Muscle of leg (tissue), 16 donors: ENCODE measurements at places on chromosomes 16 and 17.

DNA sequence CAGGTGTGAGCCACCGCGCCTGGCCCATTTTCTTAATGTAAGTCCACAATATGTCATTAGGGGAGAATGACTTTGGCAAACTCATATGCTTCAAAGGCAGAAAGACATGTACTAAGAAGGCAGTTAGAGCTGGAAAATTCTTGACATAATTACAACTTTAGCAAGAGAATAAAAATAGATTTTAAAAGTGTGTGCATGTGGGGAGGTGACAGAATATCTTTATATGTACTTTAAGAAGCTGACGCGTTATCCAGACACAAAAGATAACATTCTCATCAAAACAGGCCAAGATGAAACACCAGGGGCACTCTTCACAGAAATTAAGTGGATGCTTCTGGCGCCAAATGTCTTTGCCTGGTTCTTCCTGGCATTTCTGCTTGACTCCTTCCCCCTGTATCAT is 28.2 kb downstream of the GJC1 start:
- peaks cover 5% of the 10 kb centered on the region for H3K4me1 ChIP-seq
- no peak overlapping the region for H3K4me3 ChIP-seq
- peaks cover 46% of the 10 kb centered on the region for H3K36me3 ChIP-seq
- no peaks in the 10 kb centered on the region for H3K27me3 ChIP-seq

GRCh38 chr17:58506354-58507080 is 7.9 kb downstream of the MTMR4 start:
- H3K36me3 ChIP-seq = peaks cover 85% of the 10 kb centered on the region
- no peak for DNase-seq
- no peaks in the 10 kb centered on the region for H3K27me3 ChIP-seq
- no peak overlapping the region for H3K27ac ChIP-seq
- H3K4me3 ChIP-seq = no peak overlapping the region

GRCh38 chr16:89344458-89344834 is 126.9 kb downstream of the ZNF778 start:
- H3K4me3 ChIP-seq = no peak overlapping the region
- DNase-seq = no peak

DNA sequence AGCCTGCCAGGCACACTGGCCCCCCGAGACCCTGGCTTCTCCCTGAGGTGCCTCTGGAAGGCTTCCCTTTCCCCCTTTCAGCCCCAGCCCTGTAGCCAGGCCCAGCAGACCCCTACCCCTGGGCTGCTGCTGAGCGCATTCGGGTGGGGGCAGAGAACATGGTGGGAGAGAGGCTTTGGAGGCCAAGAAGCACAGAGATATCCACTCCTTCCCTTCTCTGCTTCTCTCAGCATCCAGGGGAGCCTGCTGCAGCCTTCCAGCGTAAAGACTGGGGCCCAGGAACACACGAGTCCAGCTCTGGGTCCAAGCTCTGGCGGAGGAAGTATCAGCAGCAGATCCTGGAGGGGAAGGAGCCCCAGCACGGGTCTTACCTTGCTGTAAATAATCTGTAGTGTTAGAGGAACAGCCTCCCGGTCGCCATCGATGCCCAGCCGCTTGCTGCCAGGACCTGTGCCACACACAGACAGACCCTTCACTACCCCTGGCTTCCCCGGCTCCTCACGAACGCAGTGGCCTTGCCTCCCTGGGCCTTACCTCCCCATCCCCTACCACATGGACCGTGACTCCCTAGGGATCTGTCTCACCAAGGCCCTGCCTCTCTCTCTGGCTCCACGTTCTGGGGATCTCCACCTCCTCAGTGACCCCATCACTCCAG is 17.0 kb upstream of the PIK3R6 start:
- H3K4me1 ChIP-seq = peaks cover 8% of the 10 kb centered on the region
- H3K36me3 ChIP-seq = no peaks in the 10 kb centered on the region
- DNase-seq = no peak
- no peak overlapping the region for H3K4me3 ChIP-seq
- no peak overlapping the region for H3K27ac ChIP-seq
- no peaks in the 10 kb centered on the region for H3K27me3 ChIP-seq

- DNase-seq = no peak
- no peak overlapping the region for H3K4me3 ChIP-seq
- no peaks in the 10 kb centered on the region for H3K36me3 ChIP-seq
- no peak overlapping the region for H3K27ac ChIP-seq
Observed at GRCh38 chr16:11236461-11237254, 19.3 kb downstream of the SOCS1 start.

- H3K27ac ChIP-seq = peak within 1 kb of the TSS; percentile 85
- peaks cover 60% of the 10 kb centered on the region for H3K4me1 ChIP-seq
- peak; percentile 89 for DNase-seq
- peaks cover 14% of the 10 kb centered on the region for H3K36me3 ChIP-seq
- no peaks in the 10 kb centered on the region for H3K27me3 ChIP-seq
Observed at GRCh38 chr17:78979780-78980623, at the start of gene LGALS3BP. Gene LGALS3BP (minus strand): TSS chr17:78979923. CDS start chr17:78977191, 2,732 bp downstream.

DNA sequence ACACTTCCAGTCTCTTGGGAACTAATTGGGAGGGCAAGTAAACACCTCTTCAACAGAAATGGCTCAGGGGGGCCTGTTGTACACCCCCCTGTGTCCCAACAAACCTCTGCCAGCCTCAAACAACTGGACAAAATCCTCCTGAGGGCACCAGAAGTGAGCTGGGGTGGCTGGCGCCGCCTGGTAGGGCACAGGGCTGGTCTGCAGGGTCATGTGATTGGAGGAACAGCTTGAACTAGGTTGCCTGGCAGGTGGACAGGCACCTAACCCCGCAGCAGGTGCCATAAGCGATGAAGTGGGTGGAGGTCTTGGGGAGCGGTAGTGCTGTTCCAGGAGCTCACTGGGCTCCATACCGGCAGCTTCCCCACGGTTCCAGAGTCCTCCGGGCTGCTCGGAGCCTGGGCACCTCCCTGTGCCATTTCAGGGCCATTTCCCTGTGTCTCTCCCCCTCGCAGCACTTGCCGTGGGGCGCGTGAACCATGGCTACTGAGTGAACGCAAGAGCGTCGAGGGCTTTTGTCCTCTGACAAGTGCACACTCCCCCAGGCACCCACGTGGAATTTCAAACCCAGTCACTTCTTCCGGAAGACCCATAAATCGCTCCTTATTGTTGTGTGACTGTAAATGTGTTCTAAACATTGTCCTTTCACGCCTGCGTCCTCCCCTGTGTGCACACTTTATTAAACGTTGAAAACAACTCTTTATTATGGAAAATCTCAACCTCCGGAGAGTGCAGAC is 101.5 kb downstream of the SEC14L1 start:
- H3K27ac ChIP-seq = peak overlapping the region; percentile 35
- peak; percentile 62 for DNase-seq
- H3K27me3 ChIP-seq = peaks cover 4% of the 10 kb centered on the region
- H3K4me3 ChIP-seq = no peak overlapping the region
- no peaks in the 10 kb centered on the region for H3K36me3 ChIP-seq
- H3K4me1 ChIP-seq = peaks cover 8% of the 10 kb centered on the region

- no peak overlapping the region for H3K4me3 ChIP-seq
- peaks cover 34% of the 10 kb centered on the region for H3K4me1 ChIP-seq
- peak; percentile 48 for DNase-seq
- H3K36me3 ChIP-seq = peaks cover 22% of the 10 kb centered on the region
- no peaks in the 10 kb centered on the region for H3K27me3 ChIP-seq
Observed at GRCh38 chr17:17849147-17849820, 12.5 kb upstream of the SREBF1 start.

- H3K36me3 ChIP-seq = peaks cover 5% of the 10 kb centered on the region
- DNase-seq = no peak
- H3K4me1 ChIP-seq = no peaks in the 10 kb centered on the region
- H3K27ac ChIP-seq = no peak overlapping the region
- no peak overlapping the region for H3K4me3 ChIP-seq
- H3K27me3 ChIP-seq = no peaks in the 10 kb centered on the region
Observed at GRCh38 chr17:35865412-35866340, 3.0 kb downstream of the HEATR9 start.

- H3K4me3 ChIP-seq = no peak overlapping the region
- H3K27ac ChIP-seq = peak overlapping the region; percentile 51
- peaks cover 38% of the 10 kb centered on the region for H3K4me1 ChIP-seq
- peak; percentile 36 for DNase-seq
- H3K36me3 ChIP-seq = no peaks in the 10 kb centered on the region
- no peaks in the 10 kb centered on the region for H3K27me3 ChIP-seq
Observed at GRCh38 chr16:58102665-58103392, 26.4 kb downstream of the CFAP20 start.

DNA sequence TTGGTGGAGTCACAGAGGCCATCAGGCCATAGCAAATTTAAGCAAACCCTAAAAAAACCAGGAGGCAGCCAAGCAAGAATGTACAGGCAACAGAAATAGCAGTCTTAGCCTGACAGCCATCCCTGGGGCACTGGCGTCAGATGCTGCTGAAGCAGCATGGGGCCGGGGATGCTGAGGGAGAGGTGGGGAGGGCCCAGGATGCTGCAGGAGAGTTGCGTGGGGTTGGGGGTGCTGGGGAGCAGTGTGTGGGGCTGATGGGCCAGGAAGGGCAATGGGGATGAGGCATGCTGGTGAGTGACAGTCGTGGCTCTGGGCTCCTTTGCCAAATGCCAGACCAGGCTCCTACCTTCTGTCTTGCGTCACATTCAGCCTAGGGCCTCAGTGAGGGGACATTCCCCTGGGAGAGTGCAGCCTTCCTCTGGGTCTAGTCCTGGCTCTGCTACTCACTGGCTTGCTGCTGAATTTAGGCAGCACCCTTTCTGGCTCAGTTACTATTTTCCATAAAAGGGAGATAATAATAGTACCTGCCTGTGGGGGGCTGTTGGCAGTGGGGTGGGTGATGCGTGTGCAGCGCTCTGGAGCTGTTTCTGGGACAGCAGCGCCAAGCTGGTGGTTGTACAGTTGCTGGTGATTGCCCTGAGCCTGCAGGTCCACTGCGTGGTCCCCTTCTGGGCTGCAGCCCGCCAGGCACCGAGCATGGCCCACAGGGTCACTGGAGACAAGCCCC is 88.1 kb downstream of the AMFR start:
- H3K27me3 ChIP-seq = no peaks in the 10 kb centered on the region
- H3K27ac ChIP-seq = no peak overlapping the region
- DNase-seq = no peak
- peaks cover 7% of the 10 kb centered on the region for H3K4me1 ChIP-seq
- no peaks in the 10 kb centered on the region for H3K36me3 ChIP-seq

- peaks cover 44% of the 10 kb centered on the region for H3K27me3 ChIP-seq
- H3K4me1 ChIP-seq = peaks cover 9% of the 10 kb centered on the region
- H3K36me3 ChIP-seq = no peaks in the 10 kb centered on the region
- no peak overlapping the region for H3K4me3 ChIP-seq
- no peak overlapping the region for H3K27ac ChIP-seq
Observed at GRCh38 chr16:88381820-88382451, 823 bp upstream of the ZNF469 start.

- H3K4me3 ChIP-seq = no peak overlapping the region
- DNase-seq = peak; percentile 58
- no peaks in the 10 kb centered on the region for H3K36me3 ChIP-seq
Observed at GRCh38 chr17:65593855-65594845, 32.7 kb upstream of the AXIN2 start.

- H3K27ac ChIP-seq = no peak overlapping the region
- peaks cover 11% of the 10 kb centered on the region for H3K4me1 ChIP-seq
- H3K27me3 ChIP-seq = no peaks in the 10 kb centered on the region
- peak; percentile 58 for DNase-seq
- peaks cover 25% of the 10 kb centered on the region for H3K36me3 ChIP-seq
Observed at GRCh38 chr17:44203731-44204440, 4.2 kb upstream of the ATXN7L3 start.

DNA sequence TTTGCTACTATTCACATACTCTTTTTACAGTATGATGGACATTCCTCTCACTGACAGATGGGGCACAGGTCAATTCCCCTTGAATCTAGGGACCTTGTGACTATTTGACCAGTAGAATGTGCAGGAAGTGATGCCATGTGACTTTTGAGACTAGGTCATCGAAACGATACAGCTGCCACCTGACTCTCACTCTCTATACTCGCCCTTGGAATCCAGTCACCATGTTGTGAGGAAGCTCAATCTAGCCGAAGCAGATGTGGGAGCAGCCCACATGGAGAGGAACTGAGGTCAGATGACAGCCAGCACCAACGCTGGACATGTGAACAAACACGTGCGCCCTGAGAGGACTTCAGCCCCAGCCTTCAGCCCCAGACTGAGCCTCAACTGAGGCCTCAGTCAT is 148.2 kb upstream of the CDC42EP4 start:
- no peak overlapping the region for H3K27ac ChIP-seq
- no peak overlapping the region for H3K4me3 ChIP-seq
- H3K36me3 ChIP-seq = peaks cover 2% of the 10 kb centered on the region
- no peaks in the 10 kb centered on the region for H3K27me3 ChIP-seq

GRCh38 chr17:63338272-63338671 is 107.8 kb downstream of the CYB561 start:
- H3K36me3 ChIP-seq = peaks cover 13% of the 10 kb centered on the region
- DNase-seq = no peak
- H3K4me1 ChIP-seq = no peaks in the 10 kb centered on the region
- no peaks in the 10 kb centered on the region for H3K27me3 ChIP-seq
- H3K4me3 ChIP-seq = no peak overlapping the region

DNA sequence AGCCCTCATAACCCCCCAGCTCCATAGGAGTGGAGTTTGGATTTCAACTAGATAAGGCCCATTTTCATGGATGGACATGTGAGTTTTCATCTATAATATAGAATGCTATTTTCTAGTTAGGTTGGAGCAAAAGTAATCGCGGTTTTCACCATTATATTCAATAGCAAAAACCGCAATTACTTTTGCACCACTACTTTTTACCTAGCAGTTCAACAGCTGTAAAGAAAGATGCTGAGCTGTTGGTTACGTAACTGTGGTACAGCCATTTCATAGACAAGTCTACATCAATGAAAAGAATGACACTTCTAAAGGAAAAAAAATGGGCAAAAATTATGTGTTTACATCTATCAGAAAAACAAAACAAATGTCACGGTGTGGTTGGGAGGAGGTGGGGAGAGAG is 507.7 kb downstream of the MAF start:
- H3K36me3 ChIP-seq = no peaks in the 10 kb centered on the region
- H3K4me3 ChIP-seq = no peak overlapping the region
- no peaks in the 10 kb centered on the region for H3K27me3 ChIP-seq
- H3K27ac ChIP-seq = no peak overlapping the region
- no peak for DNase-seq

- peak overlapping the region; percentile 33 for H3K4me3 ChIP-seq
- H3K27me3 ChIP-seq = no peaks in the 10 kb centered on the region
- peaks cover 12% of the 10 kb centered on the region for H3K4me1 ChIP-seq
- H3K27ac ChIP-seq = peak overlapping the region; percentile 20
- peaks cover 16% of the 10 kb centered on the region for H3K36me3 ChIP-seq
- DNase-seq = no peak
Observed at GRCh38 chr16:353404-354290, 1.1 kb upstream of the AXIN1 start.
